Stimulated activated CD8-positive, alpha-beta memory T cell treated with anti-CD3 and anti-CD28 coated beads, Interleukin-4, amount 100 ng/mL, for 4 hours (primary cell): ENCODE measurements at places on chromosomes 12 and 14.

DNA sequence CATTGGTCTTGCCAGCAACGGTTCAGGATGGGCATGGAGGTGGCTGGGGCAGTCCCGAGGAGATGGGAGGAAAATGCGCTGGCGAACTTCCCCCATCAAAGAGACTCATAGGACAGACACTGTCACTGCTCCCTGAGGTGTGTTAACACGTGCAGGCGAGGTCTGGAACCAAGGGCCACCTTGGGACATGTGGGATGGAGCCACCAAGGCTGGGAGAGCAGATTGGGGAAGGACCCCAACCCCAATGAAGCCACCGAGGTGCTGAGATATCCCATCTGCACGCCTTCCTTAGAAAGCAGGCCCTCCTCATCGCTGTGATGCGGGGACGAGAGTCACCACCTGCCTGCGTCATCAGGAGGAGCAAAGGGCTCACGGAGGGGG is 16.9 kb upstream of the BEGAIN start:
- DNase-seq: no peak

DNA sequence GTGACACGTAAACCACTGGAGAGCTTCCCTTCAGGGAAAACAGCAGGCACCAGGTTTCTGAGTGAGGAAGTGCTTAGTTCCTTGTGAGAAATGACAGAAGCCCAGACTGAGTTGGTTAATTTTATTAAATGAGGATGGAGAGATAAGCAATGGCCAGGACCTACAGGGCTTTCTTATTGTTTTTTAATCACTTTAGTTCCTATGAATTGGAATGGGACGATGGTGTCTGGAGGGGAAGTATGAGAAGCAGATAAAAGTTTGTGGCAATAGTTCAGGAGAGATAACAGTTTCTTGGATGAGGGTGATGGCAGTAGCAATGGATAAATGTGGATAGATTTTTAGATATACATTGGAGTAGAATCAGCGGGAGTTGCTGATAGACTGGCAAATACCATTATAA is 86.5 kb upstream of the PTPRR start:
- no peak for DNase-seq

DNA sequence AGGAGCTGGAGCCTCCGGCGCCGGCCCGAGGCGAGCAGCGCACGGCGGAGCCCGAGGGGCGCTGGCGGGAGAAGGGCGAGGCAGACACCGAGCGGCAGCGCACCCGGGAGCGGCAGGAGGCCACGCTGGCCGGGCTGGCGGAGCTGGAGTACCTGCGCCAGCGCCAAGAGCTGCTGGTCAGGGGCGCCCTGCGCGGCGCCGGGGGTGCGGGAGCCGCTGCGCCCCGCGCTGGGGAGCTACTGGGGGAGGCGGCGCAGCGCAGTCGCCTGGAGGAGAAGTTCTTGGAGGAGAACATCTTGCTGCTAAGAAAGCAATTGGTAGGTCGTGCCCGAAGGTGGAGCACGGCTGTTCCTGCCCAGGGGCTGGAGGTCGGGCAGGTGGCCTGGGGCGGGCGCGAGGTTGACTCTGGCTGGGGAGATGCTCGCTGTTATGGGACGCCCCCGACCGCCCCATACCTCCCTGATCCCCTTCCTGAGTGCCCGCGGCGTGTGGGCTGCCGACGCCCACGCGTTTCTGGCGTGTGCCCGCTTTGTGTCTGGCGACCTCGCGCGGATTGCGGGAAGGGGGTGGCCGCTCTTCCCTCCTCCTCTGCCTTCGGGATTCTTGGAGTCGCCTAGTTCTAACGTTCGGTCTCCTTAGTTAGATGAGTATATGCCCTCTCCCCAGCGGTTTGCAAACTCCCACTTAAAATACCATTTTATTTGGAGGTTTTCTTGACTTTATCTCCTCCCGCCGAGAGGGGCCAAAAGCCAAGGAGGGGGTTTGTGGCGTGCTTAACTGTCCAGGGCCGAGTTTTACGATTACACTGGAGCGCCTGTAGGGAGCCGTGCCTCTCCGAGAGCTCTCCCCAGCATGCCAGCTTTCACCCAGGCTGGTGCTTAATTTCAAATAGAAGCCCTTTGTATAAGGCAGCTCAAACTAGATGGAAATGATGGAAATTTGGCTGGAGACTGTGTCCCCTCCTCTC is 752 bp downstream of the DACT1 start:
- no peak for DNase-seq

DNA sequence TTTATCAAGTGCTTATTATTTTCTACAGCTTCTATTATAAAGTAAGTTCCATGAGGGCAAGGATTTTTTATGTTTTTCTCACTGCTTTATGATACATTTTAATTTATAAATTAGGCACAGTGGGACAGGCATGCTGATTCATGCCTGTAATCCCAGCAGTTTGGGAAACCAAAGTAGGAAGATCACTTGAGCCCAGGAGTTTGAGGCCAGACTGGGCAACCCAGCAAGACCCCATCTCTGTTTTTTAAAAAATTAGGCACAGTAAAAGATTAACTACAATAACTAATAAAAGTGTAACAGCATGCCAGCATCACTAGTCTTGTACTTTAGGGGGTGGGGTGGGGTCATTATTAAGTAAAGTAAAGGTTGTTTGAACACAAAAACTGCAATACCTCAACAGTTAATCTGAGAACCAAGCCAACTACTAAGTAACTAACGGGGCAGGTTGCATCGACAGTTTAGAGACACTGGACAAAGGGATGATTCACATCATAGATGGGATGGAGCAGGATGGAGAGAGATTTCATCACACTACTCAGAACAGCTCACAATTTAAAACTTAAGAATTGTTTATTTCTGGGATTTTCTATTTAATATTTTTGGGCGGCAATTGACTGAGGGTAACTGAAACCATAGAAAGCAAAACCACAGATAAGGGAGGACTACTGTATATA is 119.5 kb downstream of the PLEKHA5 start:
- no peak for DNase-seq

DNA sequence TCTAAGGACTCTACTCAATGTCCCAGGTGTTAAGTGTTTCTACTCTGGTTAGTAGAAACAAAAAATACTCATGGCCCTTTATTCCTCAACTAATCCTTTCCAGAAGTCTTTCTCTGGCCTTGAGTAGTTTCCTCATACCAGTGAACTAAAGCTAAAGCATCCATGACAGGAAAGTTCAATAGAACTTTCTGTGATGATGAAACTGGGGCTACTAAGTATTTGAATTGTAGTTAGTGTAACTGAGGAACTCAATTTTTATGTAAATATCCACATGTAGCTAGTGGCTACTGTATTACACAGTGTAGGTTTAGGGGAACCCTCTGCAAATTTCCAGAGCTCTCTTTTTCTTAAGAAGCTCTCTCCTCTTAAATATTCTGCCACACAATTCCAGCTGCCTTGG is 63.7 kb downstream of the R3HDM2 start:
- no peak for DNase-seq

DNA sequence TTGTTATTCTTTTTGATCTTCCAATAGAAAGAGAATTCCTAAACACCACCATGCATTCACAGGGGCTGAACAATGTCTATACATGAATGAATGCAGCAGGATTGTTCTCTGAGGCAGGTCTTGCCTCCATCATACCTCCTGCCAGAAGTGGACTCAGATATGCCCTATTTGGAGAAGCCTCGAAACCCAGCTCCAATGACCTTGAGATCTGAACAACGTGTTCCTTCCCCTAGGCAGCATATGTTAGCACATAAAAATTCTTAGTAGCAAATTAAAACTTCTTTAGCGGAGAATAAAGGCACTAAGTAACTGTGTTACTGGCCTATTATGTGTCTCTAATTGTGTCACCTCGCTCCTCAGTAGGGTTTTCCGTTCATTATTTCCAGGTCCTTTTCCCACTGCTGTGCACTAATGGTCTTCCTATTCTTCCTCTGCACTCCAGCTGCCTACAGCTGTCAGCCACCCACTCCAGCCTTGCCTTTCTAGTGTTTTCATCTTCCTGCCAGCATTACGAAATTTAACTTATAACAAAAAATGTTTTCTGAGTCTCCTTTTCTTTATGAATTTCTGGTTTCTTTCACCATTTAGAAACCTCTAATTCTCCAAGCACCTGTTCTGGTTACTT is 62.6 kb upstream of the IGF1 start:
- DNase-seq: no peak

DNA sequence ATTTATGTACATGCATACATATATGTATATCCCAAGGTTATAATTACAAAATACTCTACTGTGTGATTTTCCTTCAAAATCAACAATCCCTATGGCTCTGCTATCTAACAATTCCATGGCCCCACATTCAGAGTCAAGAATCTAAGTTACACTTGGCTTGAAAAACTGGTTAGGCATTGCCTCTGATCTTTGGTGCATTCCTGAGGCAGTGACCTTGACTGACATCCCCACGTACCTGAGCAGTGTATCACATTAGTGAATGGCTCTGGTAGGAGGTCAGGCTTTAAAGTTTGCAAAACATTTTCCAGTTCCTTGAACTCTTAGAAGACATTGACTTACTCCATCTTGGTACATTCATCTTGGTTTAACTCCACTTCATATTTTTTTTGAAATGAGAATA is 8.5 kb upstream of the STON2 start:
- no peak for DNase-seq

- DNase-seq: no peak
Measured at GRCh38 chr12:63224396-63224795, 73.4 kb upstream of the AVPR1A start.

DNA sequence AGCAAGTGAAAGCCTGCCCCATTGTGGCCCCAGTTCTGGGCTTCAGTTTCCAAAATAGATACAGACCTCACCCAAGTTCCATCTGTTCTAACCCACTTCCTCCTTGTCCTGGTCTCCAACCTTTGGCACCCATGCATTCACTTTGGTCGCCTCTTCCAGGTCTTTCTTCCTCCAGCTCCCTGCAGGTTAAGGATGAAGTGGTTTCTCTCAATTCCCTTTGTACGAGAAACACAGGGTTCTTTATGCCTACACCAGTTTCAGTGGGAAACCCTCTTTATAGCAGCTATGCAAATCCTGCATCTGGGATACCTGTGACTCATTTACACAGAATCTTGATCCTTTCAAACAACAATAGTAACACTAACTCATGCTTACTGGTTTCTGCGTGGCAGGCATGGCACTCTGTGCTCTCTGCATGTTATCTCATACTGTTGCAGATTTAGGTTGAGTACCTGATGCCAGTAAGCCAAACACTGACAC is 110.6 kb upstream of the AMIGO2 start:
- DNase-seq: no peak

DNA sequence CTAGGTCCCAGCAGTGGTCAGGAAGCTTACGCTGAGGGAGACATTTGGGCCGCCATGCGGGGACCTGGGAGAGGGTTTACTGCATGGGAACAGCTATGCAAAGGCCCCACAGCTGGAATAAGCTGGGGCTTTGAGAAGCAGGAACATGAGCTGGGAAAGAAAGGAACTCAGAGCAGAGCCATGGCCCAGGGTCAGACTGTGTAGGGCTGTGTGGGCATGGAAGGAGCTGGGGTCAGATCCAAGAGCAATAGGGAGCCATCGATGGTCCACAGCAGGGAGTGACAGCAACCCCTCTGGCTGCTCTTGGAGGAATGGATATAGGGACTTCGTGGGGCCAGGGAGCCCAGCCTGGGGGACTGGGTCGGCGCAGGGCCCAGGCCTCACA is 151.6 kb downstream of the ADGRD1 start:
- DNase-seq: no peak

DNA sequence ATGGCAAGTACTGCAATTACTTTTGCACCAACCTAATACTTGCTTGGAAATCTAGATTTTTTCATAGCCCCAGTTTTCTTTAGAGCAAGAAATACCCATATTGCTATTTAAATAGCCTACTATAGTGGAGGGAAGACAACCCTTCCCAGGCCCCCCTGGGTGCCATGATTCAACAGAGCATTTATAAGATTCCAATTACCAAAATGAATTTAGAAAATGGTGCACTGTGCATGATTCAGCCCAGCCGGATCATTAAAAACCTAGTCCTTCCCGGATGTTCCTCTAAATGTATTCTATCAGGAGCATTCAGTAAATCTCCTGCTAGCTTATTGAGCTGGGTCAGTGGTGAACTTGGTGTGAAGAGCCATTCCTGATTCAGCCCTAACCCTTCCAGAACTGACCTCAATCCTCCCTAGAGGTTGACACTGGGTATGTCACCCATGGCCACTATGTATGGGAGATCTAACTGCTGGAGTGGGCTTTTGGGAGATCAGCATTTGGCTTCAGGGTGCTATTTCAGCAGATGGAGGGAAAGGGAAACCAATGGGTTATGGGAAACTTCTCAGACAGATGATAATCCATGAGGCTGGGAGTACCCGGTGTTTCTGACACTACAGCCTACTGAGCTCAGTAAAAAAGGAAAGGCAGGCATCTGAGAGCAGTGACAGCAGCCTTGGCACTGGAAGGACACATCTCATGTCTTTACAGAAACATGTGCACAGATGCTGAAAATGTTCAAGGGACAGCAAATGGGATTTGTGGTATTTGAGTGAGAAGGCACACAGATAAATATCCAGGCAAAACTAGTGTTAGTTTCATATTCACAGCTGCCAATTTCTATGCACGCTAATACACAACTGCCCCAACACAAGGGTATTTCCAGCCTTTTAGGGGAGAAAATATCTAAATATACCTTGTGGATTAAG is 258.9 kb downstream of the DPF3 start:
- no peak for DNase-seq

DNA sequence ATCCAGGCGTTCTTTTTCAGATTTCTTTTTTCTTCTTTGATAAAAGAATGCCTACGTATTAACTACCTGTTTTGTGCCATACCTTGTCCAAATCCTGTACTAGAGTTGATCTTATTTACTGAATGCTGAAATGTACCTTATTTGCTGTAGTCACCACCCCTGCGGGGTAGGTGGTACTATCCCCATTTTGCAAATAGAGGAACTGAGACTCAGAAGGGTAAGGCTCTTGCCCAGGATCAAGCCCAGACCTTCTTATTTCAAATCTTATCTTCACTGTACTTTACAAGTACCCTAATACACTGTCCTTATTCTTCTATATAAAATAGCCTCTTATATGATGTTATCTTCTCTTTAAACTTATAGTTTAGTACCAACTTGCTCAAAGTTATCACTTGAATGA is 206.5 kb downstream of the SLC41A2 start:
- no peak for DNase-seq

DNA sequence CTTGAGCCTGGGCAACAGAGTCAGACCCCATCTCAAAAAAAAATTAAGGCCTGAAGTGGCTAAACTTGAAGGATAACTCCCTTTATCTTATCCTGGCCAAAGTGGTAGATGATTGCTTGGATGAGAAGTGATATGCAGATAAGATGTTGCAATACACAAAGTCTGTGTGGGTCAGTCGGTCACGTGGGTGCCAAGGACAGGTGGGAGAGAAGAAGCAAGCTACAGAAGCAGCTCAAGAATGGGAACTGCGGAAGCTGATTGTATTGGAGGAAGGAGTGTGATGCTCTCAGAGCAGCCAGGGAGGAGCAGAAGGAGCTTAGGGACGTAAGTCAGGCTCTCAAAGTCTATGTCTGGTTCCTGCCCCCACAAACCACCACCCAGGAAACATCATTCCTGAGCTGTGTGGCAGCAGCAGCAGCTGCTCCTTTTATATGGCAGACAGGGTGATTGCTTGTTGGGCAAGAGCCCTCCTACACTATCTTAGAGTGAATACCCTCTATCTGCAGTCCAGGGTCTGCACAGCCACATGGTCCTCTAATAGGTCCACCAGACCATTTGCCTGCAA is 54.5 kb downstream of the ATP2A2 start:
- no peak for DNase-seq

- no peak for DNase-seq
Measured at GRCh38 chr12:110244829-110245228, 36.2 kb upstream of the ATP2A2 start.

GRCh38 chr14:99660006-99660566 is 15.2 kb downstream of the HHIPL1 start:
- no peak for DNase-seq

- no peak for DNase-seq
Measured at GRCh38 chr12:7959701-7960121, 23.7 kb upstream of the SLC2A3 start.

- DNase-seq: no peak
Measured at GRCh38 chr14:76462330-76462729, 86.4 kb downstream of the ESRRB start.
